ENCODE measurements at places on chromosomes 13 and 19.

- DNase-seq, result no peak
Measured at GRCh38 chr13:98384739-98385138, 192.2 kb downstream of the STK24 start.

- no peak for DNase-seq
Measured at GRCh38 chr13:24396821-24397220, 87.4 kb downstream of the C1QTNF9 start.

DNA sequence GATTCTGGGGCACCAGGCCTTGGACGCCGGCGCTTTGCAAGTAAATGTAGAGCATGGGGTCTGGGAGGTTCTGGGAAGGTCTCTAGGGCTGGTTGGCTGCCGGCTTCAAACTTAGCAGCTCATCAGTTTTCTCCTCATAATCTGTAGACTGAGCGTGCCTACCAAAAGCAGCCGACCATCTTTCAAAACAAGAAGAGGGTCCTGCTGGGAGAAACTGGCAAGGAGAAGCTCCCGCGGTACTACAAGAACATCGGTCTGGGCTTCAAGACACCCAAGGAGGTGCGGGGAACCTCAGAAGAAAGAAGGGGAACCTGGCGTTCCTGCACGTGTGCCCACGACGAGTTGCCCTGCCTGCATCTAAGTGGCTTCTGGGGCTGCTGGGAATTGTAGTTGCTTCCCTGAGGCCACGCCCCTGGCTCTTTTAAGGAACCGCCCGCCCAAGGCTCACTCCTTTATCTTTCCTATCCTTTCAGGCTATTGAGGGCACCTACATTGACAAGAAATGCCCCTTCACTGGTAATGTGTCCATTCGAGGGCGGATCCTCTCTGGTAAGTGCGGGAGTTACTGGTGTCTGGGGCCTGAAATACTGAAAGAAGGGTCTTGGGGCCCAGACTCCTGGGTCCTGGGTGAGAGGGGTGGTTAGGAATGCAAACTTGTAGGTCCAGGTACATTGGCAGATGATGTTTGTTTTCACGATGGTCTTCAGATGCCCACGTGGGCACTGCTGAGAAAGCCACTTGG is 984 bp downstream of the RPS11 start:
- peak; percentile 74 for DNase-seq

- no peak for DNase-seq
Measured at GRCh38 chr13:51453207-51453958, 547 bp upstream of the INTS6 start.

- DNase-seq, result peak; percentile 71
Measured at GRCh38 chr19:48636859-48637448, at the start of gene DBP. TSS of gene DBP (minus strand) at chr19:48637379. CDS start at chr19:48636994, 385 bp downstream.

DNA sequence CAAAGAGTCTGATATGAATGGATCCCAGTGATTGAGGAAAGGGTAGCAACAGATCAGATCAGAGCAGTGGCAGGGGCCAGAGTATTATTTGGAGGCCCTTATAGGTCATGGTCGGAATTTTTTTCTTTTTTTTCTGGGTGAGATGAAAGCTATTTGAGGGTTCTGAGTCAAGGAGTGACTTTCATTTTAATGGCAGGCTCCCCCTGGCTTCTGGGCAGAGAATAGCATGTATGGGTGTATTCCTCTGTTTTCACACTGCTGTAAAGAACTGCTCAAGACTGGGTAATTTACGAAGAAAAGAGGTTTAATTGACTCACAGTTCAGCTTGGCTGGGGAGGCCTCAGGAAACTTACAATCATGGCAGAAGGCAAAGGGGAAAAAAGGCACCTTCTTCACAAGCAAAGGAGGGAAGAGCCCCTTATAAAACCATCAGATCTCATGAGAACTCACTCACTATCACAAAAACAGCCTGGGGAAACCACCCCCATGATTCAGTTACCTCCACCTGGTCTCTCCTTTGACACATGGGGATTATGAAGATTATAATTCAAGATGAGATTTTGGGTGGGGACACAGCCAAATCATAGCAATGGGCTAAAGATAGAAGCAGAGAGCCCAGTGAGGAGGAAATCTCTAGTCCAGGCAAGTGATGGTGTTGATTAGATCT is 3.0 kb upstream of the SLC6A16 start:
- DNase-seq, result peak; percentile 14

DNA sequence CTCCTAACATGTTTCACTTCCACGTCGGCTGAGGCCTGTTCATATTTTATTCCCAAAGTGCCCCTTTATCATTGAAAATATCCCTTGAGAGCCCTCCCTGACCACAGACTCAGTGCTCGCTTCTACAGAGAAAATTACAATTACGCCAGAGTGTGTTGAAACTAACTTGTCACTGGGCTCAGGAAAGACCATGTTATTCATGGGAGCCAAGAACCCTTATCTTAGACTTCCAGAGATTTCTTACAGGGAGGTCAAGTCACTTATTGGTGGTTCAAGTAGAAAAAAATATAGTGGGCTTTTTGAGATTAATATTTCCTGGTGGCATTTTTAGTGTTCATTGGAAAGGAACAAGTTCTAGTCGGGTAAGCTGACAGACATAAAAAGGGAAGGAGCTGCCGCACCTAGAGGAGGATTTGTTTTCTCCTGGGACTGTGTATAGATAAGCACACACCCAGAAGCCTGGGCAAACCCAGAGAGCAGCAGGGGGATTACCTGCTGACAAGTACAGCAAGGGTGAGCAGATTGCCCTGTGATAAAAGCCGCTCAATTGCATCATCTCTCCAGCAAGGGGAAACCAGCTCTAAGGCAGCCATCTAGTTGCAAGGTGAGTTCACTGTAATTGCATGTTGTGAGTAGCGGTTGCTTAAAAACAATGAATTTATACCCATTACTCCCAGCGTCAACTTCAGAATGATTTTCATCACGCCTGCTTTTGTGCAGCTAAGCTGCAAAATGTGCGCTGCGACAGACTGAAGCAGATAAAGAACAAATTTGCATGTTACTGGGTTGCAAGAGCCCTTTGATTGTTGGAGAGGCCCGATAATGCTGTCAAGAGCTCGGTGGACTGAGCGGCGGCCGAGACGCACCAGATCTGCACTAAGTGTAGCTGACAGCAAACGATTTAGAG is 46.2 kb downstream of the DCT start:
- no peak for DNase-seq

DNA sequence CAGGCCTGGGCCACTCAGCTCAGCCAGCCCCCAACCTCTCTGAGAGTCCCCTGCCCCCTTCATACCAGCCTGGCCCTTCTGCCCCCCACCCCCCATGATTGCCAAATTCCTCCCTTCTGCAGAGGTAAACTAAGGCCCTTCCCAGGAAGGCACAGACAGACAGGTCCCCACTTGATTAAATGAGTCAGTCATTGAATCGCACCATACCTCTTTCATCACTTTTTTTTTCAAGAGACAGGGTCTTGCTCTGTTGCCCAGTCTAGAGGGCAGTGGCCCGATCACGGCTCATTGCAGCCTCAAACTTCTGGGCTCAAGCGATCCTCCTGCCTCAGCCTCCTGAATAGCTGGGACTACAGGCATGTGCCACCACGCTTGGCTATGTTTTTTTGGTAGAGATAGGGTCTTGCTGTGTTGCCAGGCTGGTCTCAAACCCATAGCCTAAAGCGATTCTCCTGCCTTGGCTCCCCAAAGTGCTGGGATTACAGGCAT is 6.0 kb downstream of the PODNL1 start:
- DNase-seq, result no peak

DNA sequence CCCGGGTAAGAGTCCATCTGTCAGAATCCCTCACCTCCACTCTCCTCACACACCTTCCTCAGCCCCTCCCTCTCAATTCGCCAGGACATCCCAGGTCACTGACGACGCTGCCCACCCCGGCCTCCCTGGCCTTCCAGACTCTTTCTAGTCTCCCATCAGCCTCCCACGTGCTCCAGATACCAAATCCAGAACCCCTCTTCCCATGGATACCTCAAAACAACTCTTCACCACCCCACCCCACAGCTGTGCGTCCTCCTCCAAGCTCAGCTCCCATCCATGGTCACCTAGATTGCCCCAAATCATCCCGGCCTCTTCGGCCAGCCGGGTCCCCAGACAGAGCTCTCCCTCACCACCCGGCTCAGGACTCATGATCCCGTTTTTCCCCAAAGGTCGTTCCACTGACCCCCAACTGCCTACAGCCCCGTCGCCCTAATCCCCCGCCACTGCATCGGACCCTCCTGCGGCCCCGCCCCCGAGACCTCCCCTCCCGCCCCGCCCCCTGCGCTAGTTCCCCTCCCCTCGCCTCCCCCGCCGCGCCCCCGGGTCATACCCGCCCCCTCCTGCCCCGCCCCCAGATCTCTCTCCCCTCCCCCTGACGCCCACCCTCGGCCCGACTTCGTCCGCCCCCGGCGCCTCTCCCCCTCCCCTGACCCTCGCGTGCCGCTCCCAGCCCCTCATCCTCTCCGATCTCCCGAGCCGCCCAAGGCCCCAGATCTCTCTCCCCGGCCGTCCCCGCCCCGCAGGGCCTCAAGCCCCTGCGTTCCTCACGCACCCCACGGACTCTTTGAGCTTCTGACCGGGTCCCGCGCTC is 546 bp downstream of the UBXN6 start:
- peak; percentile 87 for DNase-seq

GRCh38 chr13:60282186-60282585 is 114.8 kb upstream of the TDRD3 start:
- no peak for DNase-seq

- DNase-seq, result no peak
Measured at GRCh38 chr19:19610376-19611202, 7.9 kb downstream of the PBX4 start.

- DNase-seq, result no peak
Measured at GRCh38 chr19:28887920-28888618, 324.9 kb downstream of the UQCRFS1 start.

DNA sequence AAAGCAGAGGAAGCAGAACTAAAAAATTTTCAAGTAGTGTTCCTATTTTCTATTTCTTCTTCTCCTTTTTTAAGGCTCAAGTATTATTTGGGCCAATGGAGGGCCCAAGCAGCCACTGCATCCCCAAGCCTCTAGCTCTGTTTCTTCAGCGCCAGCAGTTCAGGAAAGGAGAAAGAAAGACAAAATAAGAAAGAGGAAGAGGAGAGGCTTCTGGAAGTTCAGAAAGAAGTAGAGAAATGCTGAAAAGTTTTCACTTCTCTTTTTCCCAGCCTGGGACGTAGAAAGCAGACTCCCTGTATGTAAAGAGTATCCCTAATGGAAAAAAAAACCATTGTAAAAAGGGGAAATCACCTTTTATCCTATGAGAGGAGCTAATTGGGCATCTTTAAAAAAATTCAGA is 165.5 kb upstream of the KLF12 start:
- DNase-seq, result no peak

DNA sequence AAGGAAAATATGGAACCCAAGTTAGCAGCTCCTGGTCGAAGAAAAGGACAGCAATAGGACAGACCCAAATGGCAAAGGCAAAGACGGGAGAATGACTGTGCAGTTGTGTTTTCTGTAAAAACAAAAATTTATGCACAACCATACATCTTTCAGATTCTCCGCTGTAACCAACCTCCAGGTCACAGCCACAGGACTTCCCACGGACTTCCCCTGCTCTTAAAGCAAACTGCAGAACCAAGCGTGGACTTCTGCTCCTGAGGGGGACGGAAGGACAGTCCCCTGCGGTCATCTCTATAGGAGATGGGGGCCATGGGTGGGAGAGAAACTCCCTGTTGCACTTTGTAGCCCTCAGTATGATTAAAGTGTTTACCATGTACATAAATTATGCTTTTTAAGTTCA is 2.5 kb downstream of the GRTP1 start:
- no peak for DNase-seq

GRCh38 chr13:109971456-109972090 is 185.2 kb upstream of the IRS2 start:
- no peak for DNase-seq

- DNase-seq, result peak; percentile 65
Measured at GRCh38 chr19:38417544-38418506, 8.2 kb downstream of the RASGRP4 start.

DNA sequence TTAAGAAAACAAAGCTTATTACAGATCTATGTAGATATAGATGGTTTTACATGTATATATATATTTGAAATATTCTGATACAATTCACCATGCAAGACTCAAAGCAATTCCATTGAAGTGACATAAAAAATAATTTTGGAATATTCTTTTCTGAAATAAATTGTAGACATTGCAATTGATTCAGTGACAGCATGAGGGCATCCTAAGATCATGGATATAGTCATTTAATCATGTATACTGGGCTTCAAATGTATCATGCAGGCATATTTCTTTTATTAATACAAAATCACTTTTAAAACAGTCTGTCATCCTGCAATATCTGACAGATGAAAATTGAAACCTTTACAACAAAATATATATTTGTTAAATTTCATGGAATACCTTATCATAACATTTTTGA is 286.7 kb upstream of the SLITRK6 start:
- DNase-seq, result no peak

DNA sequence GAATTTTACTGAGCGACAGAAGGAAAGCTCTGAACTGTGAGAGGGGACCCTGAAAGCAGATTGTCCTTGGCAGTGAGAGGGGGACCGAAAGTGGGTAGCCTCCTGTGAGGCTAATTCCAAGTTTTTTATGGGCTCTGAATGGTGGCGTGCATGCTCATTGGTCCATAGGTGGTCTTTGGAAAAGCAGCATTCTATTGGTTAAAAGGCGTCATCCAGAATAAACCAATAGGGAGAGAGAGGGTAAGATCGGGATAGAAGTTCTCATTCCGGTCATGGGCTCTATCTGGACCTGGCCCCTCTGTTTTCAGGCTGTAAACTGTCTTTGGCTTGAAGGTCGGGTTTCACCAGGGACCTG is 539.8 kb upstream of the PCDH9 start:
- DNase-seq, result no peak

Data from femur (tissue), 1 donor.